Left hindlimb (tissue), 1 donor: ENCODE measurements at places on chromosomes 16 and 17.

DNA sequence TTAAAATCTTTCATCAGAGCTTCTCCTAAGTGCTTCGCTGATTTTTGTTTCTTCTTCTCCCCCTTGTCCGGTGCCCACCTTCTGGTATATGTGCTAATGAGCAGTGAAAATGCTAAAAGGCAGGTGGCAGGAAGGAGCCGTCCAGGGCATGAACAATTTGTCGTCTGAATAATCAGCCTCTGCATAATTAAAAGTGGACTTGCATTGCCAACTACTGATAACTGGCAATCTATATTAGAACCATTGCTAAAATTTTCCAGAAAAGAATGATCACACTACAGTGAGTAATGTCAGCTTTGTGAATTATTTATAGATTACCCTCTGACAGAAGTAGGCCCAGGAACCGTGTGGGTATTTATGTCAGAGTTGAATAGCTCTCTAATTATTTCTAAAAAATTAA lies 28.1 kb downstream of the SERPINF1 start:
- no peak for DNase-seq

- no peak for DNase-seq
These were observed 1.3 kb downstream of the C17orf58 start for GRCh38 chr17:67994817-67995569.

DNA sequence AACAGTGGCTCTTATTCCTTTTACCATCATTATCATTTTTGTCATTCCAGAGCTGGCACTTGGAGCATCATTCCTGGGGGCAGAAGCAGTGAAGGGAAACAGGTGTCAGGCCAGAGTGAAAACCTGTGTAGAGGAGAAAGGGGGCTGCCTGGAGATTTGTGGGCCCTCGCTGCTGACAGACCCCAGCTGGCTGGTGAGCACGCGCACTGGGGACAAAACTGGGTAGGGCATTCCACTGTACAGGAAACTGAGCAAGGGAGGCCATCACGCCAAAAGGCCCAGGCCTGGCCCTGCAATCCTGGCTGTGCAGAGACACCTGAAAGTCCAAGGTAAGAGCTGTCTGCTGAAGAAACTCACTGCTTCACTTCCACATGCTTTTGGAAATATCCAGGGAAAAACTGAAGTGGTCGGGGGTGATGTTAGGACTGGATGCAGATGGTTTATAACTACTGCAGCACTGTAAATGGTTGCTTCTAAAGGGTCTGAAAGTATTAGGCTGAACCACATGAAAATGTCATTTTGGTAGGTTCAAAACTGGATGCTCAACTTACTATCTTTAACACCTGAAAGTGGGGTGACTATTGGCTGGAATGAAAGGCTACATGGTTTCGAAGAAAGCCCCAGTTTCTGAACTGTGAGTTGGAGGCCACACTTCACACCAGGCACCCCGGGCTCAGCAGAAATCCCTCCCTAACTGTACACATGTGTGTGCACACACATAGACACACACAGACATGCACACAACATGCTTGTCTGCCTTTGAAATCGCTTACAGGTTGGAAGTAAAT lies 225.0 kb downstream of the C16orf78 start:
- DNase-seq: peak; percentile 17

GRCh38 chr16:56728980-56729734 lies 772 bp upstream of the NUP93 start:
- DNase-seq: no peak

- no peak for DNase-seq
These were observed 302.9 kb upstream of the MAF start for GRCh38 chr16:79903471-79903870.

GRCh38 chr17:3213587-3213986 lies 6.1 kb downstream of the OR1A1 start:
- DNase-seq: no peak
